Fibroblast of skin of left biceps (primary cell): ENCODE measurements at places on chromosomes 7 and 10.

DNA sequence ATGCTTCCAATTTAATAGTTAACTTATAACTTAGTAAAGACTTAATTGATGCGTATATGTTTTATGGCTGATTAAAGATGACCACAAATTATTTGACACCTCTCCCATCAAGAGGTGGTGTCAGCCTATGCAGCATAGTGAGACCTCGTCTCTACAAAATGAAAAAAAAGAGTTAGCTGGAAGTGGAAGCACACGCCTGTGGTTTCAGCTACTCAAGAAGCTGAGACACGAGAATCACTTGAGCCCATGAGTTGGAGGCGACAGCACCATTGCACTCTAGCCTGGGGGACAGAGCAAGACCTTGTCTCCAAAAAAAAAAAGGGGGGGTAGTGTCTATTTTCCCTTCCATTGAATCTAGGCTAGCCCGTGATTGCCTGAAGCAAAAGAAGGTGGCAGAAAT lies 99.1 kb upstream of the ABI1 start:
- DNase-seq, result no peak

- DNase-seq, result peak; percentile 66
These were observed 6.5 kb downstream of the AGFG2 start for GRCh38 chr7:100545360-100546128.

GRCh38 chr10:46094931-46095750 lies 49.1 kb upstream of the MSMB start:
- DNase-seq, result no peak

- peak; percentile 90 for DNase-seq
These were observed 73.4 kb downstream of the AHR start for GRCh38 chr7:17371671-17372524.

GRCh38 chr10:35096312-35096711 lies 6.2 kb upstream of the CUL2 start:
- DNase-seq, result no peak

DNA sequence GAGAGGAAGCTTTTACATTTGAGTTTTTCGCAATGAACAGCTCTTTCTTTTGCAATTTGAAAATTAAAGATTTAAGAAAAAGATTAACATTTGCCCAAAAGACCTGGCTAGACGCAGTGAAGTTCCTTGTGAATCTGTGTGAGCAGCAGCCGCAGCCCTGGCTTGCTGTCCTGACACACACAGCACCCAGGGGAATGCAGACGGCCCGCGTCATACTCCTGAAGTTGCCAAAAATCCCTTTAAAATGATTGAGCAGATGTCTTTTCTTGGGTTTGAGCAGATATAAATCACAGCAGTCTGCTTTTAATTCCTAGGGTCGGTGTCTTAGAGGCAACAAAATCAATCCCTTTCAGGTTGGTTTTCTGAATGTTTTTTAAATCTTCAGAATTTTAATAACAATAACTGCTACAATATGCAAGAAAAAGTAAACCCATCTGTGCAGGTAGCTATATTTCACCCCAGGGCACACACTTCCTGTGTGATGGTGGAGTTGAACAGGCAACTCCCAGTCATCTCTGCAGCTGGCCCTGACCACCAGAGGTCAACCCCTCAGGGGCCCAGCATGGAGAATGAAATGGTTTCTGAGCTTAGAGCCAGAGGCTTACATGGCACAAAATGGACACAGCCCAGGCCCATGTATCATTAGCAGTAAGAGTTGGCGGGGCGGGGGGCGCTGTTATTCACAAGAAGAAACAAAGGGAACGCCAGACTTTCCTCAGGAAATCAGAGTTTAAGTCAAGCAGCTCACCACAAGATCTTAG lies 32.2 kb upstream of the TRIL start:
- peak; percentile 61 for DNase-seq

- peak; percentile 23 for DNase-seq
These were observed 131.1 kb upstream of the CDK1 start for GRCh38 chr10:60646966-60647796.

- no peak for DNase-seq
These were observed 35.6 kb downstream of the SRPK2 start for GRCh38 chr7:105352901-105353668.

GRCh38 chr10:50498465-50498864 lies 125.3 kb downstream of the SGMS1 start:
- DNase-seq, result no peak

DNA sequence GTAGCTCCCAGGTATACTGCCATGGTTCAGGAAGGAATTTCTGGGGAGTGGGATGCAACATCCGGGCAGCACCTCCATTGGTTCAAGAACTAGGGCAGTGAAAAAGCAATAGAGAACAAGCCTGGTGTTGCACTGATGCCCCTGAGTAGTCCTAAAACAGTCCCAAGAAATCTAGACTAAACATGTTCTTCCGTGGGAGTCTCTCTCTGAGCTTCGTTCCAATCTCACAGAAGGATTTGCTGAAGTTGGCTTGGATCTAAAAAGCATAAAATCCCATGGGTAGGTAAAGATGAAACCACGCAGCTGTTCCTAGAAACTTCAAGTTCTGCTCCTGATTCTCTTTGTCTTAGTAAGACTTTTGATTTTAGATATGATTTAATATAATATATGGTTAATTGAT lies 154.5 kb downstream of the PLXDC2 start:
- DNase-seq, result no peak
